ENCODE measurements at places on chromosomes 4 and X.
A peak's percentile ranks its signal among the peaks of the same experiment; 100 is the strongest.

DNA sequence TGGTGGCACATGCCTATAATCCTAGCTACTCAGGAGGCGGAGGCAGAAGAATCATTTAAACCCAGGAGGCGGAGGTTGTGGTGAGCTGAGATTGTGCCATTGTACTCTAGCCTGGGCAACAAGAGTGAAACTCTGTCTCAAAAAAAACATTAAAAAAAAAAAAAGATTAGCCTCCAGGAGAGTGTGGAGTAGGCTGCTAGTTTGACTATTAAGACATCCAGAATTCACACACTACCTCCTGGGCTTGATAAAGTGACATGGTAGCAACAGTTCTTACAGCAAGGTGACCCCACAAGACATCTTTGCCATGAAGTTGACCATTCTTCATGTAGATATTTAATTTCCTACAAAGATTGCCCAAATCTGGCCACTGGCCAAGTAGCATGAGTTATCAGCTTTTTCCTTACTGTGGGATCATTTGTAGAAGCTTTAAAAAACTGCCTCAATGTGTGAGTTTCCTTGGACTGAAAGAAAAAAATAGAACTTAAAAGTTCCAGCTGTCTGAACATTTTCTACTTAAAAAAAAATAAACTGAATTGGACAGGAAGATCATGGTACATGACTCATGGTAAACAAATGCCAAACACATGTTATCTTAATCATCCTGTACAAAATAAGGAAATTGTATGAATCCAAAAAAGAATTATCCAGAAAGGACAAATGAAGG lies 35.3 kb upstream of the SPRY1 start:
- peak; percentile 82 for DNase-seq

DNA sequence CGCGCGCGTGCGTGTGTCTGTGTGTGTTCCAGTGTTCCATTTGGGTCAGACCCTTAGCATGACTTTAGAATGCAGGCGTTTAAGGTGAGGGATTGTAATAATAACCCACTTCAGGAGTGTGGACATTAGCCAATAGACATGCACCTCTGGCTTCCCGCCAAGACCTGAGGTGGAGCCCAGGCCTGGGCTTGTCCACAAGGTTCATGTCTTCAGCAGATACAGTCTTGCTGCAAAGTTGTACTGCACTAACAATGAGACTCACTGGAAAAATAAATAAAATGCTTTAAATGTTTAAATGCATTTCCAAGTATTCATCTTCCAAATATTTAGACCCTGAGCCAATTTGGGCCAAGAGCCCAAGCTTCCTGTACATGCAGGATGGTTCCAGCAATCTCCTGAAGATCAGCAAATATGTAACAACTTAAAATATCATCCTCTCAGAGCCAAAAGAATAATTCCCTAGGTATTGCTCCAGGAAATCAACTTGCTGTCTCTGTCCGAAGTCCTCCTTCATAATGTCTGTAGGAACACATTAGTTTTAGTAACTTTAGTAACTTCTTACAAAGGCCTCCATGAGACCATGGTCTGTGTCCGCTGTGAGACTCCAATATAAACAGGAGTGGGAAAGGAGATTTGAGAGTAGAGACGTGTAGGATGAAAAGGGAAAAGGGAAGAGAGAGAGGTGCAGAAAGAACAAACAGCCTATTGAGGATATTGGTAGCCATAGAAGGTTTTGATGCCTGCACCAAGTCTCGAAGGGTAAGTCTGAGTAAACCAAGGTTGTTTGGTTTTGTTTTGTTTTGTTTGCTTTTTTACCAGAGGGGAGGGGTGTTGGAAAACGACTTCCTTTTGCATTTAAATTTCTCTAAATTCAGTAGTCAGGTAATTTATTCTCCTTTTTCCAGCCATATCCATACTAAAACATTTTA lies 98.5 kb upstream of the KLF3 start:
- peak; percentile 34 for DNase-seq

DNA sequence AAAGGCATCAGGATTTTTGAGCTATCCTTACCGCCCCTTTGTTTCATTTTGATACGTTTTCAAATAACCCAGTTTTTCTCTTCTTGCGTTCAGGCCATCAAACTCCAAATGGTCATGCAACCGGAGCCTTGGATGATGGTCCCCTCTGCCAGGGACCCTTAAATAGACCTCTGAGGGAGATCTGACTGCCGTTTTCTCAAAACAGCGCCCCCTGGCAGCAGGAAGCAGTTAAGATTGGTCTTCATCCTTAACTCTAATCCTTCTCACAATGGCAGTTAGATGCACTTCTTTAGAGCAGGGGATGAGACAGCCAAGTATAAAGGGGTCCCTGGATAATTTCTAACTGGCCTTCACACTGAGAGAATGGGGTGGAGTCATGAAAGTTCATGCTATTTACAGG lies 525.0 kb upstream of the SPANXN1 start:
- DNase-seq, result no peak

- DNase-seq, result no peak
These were observed 59.2 kb downstream of the MAP7D2 start for GRCh38 chrX:20057479-20057878.

GRCh38 chr4:13872155-13872554 lies 244.6 kb upstream of the BOD1L1 start:
- peak; percentile 11 for DNase-seq

DNA sequence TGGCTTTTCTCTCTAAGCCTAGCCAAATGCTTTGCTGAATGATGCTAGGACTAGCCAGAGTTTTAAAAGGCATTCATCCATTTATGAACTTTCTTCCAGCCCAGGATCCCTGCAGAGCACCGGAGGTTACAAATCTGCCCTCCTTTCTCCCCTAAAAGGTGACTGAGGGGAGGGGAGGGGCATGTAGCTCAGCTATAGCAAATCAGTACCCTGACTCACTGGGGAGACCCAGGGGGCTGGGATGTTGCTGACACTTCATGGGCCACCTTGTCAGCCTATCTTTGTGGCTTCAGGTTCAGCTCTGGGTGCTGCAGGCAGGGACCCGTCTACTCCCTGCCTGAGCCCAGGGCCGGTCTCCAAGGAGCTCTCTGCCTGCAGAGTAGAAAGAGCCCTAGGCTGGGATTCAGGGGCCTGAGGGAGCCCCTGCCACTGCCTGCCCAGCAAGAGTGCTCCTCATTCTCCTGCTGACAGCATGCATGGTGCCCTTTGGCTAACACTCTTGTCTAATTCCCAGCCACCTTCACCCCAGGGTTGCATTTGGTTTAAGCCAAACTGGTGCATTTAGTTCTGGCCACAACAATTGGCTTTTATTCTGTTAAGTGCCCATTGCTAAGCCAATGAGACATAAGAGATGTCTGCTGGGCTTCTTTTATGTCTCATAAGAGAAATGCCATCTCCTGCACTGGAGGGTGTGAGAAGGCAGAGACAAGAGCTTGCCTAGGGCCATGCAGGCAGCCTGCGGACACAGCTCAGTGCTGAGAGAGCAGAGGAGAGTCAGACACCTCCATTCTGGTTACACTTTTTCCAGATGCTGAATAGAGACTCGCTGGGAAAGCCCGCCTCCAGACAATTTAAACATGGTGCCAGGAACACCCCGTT lies 11.9 kb upstream of the UBA6 start:
- no peak for DNase-seq

DNA sequence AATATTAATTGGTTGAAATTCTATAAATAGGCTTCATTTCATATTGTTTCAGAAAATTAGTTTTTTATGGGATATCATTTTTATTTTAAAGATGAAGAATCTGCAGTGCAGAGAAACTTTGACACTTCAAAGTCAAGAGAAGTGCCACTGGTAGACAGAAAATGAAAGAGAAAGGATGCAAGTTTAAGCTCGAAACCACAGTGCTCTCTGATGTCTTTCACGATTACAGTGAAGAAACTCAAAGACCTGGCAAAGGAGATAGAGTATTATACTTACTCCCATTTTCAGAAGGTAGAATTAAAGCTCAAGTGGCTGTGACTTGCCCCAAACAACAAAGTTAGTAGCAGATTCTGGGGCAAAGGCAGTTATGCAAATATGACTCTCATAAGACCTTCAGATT lies 745.4 kb downstream of the TECRL start:
- no peak for DNase-seq

GRCh38 chr4:7421356-7422150 lies 13.2 kb downstream of the PSAPL1 start:
- DNase-seq, result no peak

- DNase-seq, result no peak
These were observed 1.2 kb upstream of the LETM1 start for GRCh38 chr4:1856943-1857699.

DNA sequence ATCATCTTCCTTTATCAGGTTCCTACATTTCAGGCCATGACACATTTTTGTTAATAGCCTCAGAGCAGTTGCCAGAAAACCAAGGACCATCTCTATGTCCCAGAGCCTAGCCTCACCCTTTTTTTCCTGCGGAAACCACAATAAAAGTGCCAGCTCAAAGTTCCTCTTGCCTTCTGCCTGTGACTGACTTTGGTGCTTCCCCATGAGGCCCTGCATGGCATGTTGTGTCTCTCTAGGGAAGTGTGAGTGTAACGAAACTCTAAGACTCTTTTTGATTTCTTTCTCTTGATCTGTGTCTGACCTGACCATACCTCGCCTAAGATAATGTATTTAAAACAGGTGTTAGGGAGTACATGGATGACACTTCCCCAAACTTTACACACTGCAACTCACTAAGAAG lies 642.3 kb upstream of the BOD1L1 start:
- DNase-seq, result no peak

- DNase-seq, result no peak
These were observed 251.4 kb upstream of the PUDP start for GRCh38 chrX:7399373-7399772.

Measured in HCEC 1CT (cell line).